ENCODE measurements at places on chromosomes 7 and 10.

DNA sequence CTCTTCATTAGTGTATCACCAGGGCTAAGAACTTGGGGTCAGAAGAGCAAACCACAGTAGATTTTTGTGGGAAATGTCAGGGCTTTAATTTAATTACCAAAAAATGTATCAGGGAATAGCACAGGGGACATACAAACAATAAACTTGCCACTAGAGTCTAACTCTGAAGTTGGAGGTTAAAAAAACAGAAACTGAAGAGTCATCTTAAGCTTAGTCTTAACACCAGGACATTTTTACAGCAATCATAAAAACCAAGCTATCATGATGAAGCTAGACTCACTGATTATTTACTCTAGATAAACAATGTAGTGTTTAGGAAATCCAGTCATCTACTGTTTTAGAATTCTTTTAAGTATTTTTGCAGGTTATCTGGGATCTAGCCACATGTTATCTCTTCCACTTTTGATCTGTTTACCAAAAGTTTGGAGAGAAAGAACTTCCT is 48.4 kb upstream of the GLI3 start:
- DNase-seq = no peak

DNA sequence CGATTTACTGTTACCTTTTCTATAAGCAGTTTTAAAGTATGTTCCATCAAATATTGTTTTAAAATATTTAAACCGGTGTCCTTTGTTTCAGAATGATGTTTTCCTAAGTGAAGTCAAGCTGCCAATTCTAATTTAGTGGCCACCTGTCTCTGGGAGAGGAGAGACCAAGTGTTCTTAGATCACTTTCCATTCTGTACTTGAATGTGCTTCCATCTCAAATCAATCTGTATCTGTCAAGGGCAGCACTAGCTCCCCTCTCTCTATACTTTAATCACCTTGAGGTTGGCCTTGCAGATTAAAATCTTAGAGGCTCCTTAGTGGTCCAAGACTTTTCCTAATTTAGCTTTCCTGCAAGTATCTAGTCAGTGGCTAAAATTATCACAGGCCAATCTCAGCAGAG is 49.6 kb downstream of the LGI1 start:
- no peak for DNase-seq

- no peak for DNase-seq
Measured at GRCh38 chr7:110974441-110974840, 116.5 kb upstream of the LRRN3 start.

- no peak for DNase-seq
Measured at GRCh38 chr7:55108818-55109217, 90.0 kb downstream of the EGFR start.

- DNase-seq = no peak
Measured at GRCh38 chr10:78528749-78529204, 495.1 kb downstream of the RPS24 start.

DNA sequence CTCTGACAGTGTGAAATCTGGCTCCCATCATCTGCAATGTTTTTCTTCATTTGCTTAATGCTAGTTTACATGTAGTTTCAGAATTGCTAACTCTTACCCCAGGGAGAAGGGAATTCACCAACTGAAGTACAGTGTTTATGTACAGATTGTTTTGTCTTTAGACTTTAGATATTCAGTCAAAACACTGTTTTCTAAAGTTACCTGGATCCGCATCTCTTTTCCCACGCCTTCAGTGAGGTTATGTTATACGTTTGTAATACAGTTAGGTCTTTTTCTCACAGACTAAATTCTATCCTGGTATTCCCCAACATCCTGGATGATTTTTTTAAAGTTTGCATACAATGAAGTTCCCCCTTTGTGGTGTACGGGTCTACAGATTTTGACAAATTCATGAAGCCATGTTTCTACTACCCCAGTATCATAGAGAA is 3.2 kb upstream of the LYZL1 start:
- DNase-seq = no peak

DNA sequence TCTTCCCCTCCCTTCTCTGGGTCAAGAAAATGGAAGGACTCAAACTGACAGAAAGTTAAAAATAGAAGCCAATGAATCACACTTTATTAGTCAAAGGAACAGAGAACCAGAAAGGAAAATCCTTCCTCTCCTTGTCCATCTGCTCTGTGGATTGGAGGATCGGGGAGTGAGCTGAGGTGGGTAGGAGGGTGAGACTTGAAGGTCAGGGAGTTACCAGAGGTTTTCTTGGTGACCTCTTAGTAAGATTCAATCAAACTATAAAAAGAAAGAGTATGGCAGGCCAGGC is 12.2 kb downstream of the TLX1 start:
- DNase-seq = no peak

DNA sequence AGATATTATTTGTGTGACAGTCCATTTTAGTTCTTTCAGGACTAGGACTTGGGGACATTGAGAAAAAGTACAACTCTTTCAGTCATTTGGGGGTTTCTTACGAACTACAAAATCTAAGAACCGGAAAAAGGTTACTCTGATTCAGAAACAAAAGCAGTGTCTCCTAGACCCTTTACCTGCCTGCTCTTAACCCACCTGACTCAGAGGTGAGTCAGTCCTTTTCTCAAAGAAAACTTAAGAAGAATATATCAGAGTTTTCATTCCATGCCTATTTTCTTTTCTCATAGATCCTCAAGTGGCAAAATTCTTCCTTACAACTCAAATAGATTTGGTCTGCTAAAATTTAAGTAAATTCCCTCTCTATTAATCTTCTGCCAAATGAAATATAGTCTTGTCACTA is 114.9 kb upstream of the PTN start:
- DNase-seq = no peak

- no peak for DNase-seq
Measured at GRCh38 chr10:28875549-28876081, 198.3 kb downstream of the BAMBI start.

DNA sequence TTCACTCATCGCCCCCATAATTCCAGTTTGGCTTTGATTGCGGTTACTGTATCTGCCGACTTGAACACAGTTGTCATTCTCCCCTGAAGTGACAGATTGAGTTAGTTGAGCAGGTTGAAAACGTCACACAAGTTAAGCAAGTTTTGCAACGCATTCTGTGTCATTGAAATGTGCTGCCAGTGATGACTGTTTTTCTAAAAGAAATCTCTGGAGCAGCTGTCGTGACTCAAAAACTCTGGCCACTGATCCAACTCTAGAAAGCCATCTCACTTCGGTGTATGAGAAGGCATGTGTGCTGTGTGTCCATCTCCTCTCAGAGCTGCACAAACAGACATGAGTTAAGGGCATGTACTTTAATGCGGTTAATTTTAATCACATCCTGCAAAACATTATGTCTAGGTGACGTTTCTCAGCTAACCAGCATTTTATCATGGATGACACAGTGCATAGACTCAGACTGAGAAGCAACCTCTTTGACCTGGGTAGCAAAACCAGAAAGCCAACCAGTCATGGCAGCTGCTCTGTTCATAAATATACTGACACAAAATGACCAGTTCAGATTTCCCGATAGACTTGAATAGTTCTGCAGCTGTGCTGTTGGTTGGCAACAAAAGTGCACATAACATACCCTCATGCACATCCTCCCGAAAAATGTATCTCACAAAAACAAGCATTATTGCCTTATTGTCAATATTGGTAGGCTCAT is 69.3 kb downstream of the CSTF2T start:
- DNase-seq = no peak

GRCh38 chr10:80471001-80471400 is 16.9 kb downstream of the TSPAN14 start:
- DNase-seq = no peak

DNA sequence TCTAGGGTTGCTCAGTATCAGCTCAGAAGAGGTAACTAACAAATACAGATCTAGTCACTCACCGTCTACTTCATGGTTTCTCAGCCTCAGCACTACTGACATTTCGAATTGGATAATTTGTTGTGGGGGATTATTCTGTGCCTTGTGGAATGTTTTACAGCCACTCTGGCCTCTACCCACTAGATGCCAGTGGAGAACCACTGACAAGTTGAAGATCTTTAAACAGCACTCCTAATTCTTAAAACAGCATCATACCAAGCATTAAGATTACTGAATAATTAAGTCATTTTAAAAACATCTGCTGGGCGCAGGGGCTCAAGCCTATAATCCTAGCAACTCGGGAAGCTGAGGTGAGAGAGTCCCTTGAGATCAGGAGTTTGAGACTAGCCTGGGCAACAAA is 82.6 kb downstream of the UPF2 start:
- no peak for DNase-seq

DNA sequence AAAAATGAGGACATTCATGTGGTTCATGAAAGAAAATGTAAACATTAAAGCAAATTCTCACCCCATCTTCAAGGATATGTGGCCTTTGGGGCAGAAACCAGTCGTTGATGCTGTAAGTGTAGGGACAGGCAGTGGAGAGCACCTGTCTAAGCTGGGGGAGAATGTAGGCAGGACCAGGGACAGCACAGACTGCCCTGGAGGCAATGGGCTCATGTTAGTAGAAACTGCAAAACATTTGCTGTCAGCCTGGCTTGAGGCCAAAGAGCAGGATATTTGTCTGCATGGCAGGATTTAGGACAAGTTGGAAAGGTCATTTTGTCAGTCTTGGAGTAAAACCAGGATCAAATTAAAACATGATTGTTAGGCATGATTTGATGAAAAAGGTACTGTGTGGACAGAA is 211.6 kb upstream of the AGK start:
- no peak for DNase-seq

GRCh38 chr7:4612939-4613841 is 68.9 kb upstream of the FOXK1 start:
- DNase-seq = no peak

- DNase-seq = no peak
Measured at GRCh38 chr10:64873959-64874358, 1352.8 kb downstream of the REEP3 start.
